ENCODE measurements at places on chromosomes 2 and 18.

DNA sequence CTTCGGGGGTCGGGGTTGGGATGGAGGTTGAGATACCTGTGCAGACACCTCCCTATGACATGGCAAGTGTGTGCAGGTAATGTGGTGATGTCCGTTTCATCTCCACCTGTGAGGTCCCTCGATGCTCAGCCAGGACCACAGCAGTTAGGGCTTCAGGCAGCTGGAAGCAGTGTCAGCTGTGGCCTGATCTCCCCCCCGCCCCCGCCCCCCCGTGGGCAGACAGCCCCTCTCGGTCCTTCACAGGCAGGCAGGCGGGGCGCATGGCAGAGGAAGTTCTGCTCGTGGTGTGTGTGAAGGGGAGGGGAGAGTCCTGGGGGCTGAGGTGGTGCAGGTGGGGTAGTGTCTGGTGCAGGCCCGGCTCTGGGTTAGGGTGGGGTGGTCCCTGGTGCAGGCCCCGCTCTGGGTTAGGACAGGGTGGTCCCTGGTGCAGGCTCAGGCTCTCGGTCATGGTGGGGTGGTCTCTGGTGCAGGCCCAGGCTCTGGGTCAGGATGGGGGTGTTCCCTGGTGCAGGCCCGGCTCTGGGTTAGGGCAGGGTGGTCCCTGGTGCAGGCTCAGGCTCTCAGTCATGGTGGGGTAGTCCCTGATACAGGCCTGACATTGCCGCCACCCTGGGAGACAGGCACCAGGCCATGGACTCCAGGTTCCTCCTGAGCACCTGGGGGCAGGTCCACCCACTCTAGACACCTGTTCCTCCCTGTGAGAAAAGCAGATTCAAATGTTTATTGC lies 94.3 kb downstream of the NFATC1 start:
- DNase-seq: no peak

DNA sequence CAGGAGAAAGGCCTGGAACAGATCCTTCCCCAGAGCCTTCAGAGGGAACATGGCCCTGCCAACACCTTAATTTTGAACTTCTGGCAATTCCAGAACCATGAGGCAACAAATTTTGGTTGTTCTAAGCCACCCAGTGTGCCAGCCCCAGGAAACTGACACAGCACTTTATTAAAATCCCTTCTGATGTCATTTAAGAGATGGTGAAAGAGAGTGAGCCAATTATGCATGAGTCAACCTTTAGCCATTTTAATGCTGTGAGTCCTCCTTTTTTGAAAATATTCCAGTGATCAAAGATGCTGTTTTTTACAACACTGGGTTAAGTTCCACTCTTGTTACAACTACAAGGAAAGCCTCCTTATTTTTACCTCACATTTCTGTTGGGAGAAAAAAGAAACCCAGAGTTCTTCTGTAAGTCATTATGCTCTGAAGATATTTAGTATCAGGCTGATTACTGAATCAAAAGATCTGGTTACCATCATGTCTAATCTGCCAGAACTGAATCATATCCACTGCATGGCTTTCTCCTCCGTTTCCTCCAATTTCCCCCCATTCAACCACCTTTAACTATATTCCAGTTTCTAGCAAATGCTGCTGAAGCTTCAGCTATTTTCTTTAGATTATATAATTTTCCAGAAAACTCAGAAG lies 235.4 kb downstream of the TXNL1 start:
- DNase-seq: peak; percentile 86

GRCh38 chr2:236960531-236960930 lies 125.2 kb upstream of the COPS8 start:
- no peak for DNase-seq

DNA sequence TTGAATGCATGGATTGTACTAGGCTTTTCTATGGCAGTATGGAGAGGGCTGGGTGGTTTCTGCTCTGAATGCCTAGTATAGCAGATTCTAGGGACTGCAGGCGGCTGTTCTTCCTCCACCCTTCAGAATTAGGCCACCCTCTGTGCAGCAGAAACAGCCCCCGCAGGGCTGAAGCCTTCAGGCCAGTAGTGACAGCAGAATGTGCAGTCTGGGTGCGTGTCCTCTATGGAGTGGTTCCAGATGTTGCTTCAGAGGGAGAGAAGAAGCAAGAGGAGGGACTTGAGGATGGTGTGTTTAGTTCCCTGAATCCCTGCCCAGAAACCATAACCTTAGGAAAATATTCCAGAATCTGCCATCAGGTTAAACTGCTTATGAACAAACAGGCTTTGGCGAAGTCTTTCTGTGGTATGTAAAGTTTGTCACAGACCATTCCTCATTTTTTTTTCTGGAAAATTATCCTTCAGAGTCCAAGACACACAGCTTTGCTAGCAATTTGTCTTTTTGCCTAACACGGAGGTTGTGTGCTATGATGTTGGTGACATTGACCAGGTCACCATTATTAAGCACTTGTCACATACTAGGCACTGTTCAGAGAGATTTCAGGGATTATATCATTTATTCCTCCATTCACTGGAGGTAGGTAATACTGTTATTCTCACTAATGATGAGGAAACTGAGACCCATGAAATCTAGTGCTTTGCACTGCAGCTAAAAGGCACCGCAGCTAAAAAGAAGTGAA lies 21.1 kb downstream of the CASP10 start:
- DNase-seq: peak; percentile 24

DNA sequence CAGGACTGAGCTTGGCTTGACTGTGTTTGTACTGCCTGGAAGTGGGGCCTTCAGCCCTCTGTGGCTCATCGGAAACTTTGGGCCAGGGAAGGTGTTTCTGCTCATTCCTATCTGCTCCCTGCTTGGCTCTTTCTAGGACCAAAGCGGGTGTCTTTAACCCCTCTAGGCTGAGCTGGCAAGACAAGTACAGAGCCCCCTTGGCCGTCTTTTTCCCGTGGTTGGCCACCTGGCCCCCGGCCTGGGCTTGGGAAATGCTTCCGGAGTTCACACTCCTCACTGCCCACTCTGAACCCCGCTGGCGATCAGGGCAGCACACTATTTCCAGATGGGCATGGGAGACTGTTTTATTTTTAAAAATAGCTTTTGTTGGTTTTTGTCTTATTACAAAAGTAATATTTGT lies 243.0 kb downstream of the DYSF start:
- no peak for DNase-seq

GRCh38 chr2:138032334-138032733 lies 68.1 kb downstream of the HNMT start:
- no peak for DNase-seq

DNA sequence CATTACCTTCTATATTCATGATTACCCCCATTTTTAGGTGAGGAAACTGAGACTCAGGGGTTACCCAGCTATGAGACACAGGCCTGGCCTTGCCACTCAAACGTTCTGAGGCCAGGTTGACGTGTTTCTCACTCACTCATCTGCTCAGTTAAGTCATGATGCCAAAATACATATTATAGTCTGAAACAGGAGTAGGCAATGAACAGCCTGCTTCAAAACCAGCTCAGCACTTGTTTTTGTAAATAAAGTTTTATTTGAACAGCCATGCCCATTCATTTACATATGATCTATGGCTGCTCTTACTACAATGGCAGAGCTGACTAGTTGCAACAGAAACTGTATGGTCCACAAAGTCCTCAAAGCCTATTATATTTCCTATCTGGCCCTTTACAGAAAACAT lies 74.1 kb upstream of the SMAD2 start:
- peak; percentile 18 for DNase-seq

DNA sequence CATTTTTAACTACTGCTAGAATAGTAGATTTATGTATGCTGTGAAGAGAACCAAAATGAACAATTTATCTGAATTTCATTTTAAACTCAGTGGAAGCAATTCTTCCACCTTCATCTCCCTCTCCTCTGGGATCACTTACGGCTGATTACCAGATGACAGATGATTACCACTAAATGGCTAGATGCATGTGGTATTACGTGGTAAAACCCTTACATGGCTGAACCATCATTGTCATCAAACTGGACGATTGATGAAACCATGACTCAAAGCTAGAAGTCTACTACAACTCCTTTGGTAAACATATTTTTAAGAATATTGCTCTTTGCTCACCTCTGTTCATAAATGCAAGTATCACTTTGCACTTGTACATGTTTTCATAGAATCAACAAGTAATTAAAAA lies 48.5 kb upstream of the DOCK10 start:
- no peak for DNase-seq

DNA sequence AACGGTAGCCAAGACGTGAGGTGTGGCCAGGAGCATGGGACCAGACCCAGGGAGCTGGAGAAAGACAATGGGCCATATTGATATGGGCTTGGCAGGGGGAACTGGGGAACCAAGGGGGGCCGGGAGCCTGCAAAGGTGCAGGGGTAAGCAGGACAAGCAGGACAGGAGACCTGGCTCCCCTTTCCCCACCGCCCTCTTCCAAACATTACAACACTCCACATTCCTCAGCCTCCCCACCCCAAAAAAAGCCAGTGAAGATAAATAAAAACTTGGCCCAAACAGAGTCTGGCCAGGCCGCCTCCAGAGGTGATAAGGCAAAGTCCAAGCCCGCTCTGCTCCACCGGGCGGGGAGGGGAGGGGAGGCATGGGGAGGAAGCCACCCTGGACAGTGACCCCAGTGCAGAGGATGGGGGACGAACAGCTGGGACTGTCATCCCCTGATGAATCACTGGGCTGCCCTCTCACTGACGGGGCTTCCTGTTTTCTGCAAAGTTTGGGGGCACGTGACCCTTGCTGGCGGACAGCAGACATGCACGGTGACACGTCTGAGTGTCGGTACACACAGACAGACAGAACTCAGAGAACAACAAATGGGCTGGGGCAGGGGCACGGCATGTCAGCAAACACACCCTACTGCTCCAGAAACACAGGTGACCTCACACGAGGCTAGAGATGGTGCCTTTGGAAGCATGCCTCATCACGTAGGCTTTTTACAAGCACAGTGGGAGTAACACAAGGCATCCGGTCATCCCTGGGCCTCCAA lies 100.2 kb downstream of the TNS1 start:
- DNase-seq: peak; percentile 79

DNA sequence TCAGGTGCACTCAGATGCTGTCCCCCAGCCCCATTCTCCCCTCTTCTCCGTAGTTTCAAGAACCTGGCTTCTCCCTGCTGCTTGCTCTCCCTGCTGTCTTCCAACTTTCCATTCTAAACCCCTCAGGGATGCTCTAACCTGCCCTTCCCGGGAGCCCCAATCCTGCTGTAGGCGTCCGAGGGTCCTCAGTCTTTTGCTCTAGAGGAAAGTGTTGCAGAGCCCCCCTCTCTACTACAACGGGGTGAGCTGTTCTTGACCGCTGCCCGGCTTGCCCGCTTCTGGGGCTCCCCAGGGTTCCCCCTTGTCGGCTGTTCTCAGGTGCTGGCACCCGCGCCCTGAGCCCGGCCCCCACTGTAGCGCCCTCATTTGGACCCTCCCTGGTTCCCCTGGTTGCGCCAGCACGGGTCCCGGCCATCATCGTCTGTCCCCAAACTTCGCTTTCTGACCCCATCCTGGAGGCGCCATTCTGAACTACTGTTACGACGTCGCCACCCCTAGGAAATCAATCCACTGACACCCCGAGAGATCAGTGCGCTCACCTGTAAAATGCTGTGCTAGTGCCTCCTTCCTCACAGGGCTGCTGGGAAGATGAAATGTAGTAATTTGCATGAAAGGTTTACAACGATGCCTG lies 31.9 kb upstream of the REG3G start:
- no peak for DNase-seq

GRCh38 chr18:27214831-27215230 lies 29.7 kb upstream of the CHST9 start:
- DNase-seq: no peak

GRCh38 chr2:238921259-238921658 lies 73.4 kb downstream of the TWIST2 start:
- DNase-seq: no peak

DNA sequence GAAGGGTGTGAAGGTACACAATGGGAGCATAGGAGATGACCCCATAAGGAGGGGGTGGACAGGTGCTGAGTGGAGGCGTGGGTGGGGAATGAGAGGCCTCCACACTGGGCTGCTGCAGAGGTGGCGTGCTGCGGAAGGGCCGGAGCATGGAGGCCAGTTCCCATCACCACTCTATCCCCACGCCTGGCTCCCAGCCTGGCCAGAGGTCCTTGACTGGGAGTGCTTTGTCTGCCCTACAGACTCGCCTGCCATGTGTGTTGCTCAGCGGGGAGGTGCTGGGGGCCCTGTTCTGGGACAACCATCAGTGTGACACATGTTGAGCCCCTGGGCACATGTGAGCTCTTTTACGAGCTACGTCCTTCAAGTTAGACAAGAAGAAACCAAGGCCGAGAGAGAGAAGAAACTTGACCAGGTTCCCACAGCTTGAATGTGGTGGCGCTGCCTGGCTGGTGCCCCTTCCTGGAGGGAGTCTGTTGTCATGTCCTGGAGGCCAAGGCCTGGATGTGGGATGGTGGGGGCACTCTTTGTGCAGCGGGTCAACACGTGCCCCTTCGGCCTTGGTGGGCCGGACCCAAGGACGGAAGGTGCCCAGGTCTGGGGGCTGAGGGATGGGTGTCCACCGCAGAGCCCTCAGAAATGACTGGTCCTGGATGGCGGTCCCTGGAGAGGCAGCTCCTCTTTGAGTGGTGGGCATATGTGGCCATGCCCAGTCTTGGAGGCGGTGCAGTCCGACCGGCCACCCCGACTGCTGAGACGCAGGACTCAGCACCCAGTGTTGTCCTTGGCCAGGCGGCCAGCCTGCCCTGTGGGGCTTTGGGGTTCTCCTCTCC lies 1.2 kb upstream of the INPP5D start:
- no peak for DNase-seq

DNA sequence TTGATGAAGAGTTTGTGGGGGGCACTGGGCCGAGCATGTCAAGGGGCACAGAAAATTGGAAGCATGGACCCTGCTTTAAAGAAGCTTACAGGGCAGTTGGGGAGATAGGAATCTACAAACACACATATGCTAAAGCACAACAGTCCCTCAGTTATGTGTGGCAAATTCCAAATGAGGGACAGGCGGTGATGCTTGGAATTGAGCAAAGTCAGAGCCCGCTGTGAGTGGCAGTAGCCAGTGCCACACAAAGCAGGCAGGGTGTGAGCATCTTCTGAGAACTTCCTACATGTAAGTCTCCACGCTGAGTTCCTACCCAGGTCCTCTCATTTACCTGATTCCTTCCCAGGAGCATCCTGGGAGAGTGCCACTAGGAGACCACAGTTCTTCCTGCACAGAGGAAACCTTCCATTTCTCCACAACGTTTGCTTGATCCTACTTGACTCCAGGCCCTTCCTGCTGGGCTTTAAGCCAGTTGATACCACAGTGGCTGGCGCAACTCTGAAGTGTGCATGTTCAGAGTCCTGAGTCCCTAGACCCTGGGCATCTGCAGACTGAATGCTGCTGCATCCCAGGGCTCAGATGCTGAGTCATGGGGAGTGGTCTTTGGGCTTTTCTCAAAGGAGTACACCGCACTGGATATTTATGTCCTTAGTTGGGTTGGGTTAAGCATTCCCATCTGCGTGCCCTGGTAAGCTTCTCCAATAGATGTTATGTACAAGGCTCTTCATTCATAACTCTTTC lies 287.3 kb upstream of the REV1 start:
- no peak for DNase-seq

- DNase-seq: no peak
These were observed 301.9 kb upstream of the MYT1L start for GRCh38 chr2:2633017-2633416.

GRCh38 chr18:54690198-54690597 lies 99.2 kb downstream of the DYNAP start:
- DNase-seq: no peak

GRCh38 chr2:126507425-126507911 lies 148.5 kb upstream of the GYPC start:
- no peak for DNase-seq

- DNase-seq: peak; percentile 58
These were observed 86.7 kb downstream of the C18orf54 start for GRCh38 chr18:54444319-54444914.

Measured in renal cortical epithelial cell (primary cell).